Aorta (tissue), 5 donors: ENCODE measurements at places on chromosomes 5 and 9. TPM values are rescaled to one million over a fixed set of nuclear protein-coding genes. Genes with fewer than 3 reads are reported as not detected.

- DNase-seq = no peak
Observed at GRCh38 chr5:15525703-15526275, 25.8 kb downstream of the FBXL7 start.

DNA sequence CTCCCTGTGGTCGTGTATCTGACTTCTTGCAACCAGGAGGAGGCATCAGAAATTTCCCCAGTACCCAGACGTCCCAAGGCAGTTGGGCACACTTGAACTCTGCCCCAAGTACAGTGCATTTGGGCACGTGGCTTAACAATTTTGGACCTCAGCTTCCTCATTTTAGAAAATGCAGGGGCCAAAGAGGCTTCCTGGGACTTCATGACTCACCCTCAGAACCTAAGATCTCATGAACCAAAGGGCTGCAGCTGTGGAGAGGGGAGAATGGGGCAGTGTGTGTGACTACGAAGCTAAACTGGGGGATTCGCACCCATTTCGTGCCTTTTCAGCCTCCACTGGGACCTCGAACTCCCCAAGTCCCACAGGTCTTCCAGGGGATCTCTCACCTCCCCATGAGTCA lies 59.2 kb downstream of the SYK start:
- no peak for DNase-seq

GRCh38 chr5:138841531-138841930 lies 33.6 kb downstream of the LRRTM2 start:
- DNase-seq = no peak

- no peak for DNase-seq
Observed at GRCh38 chr5:6370580-6370979, 7.8 kb downstream of the MED10 start.

GRCh38 chr5:143771189-143771588 lies 40.8 kb upstream of the HMHB1 start:
- no peak for DNase-seq

DNA sequence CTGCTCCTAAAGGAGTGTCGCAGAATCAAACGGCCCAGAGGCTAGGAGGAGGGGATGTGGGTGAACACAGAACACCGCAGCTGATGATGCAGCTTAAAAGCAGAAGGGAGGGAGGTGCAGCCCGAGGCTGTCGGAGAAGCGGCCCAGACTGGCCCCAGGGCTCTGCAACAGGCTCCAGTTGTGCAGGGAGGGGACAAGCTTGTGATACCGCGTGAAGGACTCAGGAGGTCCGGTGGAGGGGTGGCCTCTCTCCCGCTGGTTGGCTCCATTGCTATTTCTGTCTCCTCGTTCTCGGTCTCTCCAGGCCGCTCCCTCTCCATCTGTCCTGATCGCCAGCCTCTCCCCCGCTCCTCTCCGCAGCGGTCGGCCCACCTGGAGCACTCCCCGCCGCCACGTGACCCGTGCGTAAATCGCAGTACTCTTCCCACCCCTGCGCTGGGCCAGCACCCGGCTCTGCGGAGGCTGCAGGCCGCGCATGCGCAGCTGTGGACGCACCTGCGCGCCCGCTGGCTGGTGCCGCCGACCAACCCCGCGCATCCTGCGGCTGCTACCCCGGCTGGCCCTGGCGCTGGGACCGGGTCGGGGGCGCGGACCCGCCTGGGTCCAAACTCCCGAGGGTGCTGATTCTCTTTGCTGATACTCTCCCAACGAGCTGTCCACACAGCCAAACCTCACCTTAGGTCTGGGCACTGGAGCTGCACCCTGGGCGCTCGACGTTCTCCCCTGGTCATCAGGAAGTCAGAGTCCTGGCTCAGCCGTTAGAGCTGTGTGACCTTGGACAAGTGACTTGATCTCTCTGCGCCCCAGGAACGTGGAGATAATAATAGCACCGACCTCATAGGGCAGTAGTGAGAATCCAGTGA lies 3.7 kb upstream of the STXBP1 start:
- peak; percentile 84 for DNase-seq

DNA sequence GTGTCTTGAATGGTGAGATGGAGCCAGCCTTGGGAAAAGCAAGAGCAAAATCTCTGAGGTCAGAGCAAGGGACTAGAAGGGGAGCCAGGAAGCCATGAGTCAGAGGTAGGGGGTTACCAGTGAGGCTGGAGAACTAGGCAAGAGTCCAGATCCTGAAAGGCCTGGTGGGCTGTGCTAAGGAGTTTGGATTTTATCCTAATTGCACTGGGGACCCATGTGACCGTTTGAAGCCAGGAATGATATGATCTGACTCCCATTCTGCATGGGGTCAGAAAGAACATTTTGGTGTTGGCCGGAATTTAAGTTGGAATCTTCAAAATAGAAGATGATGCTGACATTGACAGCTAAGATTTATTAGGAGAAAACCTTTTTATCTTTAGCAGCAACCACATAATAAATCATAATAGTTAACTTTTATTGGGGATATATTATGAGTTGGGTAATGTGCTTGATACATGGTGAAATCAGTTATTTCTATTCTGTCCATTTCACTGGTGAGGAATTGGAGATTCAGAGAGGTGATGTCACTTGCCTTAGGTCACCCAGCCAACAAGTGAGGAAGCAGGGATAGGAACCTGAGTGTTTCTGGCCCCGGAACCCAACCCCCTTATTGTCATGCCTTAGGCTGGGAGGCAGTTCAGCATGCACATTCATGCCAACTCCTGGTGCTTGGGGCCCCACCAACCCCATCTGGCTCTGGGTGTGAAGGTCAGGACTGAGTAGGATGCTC lies 61.5 kb upstream of the RARS1 start:
- no peak for DNase-seq

DNA sequence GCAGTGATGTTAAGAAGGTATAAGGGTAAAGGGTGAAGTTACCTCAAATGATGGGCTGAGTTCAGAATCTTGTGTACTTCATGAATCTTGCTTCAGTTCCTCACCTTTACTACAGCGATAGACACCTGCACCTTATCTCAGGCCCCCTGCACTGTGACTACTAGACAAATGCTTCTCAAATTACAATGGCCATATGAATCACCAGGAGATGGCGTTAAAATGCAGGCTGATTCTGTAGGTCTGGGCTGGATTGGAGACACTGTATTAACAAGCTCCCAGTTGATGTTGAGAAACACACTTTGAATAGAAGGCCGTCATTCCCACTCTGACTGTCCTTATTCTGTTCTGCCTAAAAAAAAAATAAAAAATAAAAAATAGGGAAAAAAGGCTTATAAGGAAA lies 29.8 kb downstream of the TARS1 start:
- no peak for DNase-seq

DNA sequence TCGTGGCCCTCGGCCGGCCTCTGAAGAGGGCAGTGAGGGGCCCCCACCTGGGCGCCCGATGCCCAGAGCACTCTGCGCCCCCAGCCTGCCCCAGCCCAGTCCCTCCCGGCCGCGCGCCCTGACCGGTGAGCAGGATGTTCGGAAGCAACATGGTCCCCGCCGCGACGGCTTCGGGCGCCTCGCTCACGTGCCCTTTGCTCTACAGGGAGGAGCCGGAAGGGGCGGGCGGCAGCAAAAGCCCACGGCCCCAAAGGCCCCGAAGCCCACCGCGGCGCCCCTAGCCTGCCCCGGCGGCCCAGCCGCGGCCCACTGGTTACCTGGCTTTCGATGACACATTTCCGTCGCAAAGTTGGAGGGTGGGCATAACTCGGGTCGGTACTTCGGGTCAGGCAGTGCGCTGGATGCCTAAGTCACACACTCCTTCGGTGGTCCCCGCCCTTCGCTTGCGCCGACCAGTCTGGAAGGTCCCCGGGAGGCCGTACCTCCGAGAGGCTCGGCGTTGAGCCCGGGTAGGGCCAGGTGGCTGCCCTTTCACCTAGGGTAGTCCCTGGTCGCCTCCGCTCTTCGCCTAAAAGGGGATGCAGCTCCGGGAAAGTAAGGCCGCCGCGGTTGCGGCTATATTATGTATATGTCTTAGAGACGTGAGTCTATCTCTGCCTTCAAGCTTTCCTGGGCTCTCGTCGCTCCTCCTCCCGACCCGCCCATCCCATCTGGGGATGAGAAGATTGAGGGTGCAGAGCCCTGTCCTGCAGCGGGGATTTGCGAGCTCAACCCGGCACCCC lies at the start of the genes AK6, RAD17 and TAF9:
Gene AK6 (minus strand): TSS at position 181 of the 782 bp plus-strand sequence. CDS start 30 bp downstream, at position 151.
Gene RAD17 (plus strand): TSS at position 479 of the 782 bp plus-strand sequence. CDS start 2,391 bp downstream, outside the sequence.
Gene TAF9 (minus strand): TSS at position 181 of the 782 bp plus-strand sequence. CDS start 3,783 bp downstream, outside the sequence.
- DNase-seq = peak; percentile 98

DNA sequence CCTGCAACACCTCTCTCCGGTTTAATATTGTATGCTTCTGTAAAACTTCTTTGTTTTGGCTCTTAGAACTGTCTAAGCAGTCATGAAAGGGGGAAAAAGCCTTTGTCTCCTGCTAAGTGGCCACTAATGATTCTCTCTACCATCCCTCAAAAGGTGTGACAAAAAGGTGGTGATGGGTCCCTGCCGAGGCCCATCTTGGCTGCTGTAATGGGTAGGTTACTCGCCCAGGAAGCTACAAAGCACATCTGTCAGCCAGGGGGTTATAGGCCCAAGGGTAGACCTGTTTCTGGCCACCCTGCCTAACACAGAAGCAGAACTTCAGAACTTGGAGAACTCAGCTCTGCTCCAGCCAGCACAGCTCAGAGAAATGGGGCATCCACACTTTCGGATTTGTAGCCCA lies 1.6 kb downstream of the FAM219A start:
- no peak for DNase-seq

- DNase-seq = no peak
Observed at GRCh38 chr5:337563-338130, 16.1 kb downstream of the AHRR start.

Gene NUTM2F
- total RNA-seq = not detected

DNA sequence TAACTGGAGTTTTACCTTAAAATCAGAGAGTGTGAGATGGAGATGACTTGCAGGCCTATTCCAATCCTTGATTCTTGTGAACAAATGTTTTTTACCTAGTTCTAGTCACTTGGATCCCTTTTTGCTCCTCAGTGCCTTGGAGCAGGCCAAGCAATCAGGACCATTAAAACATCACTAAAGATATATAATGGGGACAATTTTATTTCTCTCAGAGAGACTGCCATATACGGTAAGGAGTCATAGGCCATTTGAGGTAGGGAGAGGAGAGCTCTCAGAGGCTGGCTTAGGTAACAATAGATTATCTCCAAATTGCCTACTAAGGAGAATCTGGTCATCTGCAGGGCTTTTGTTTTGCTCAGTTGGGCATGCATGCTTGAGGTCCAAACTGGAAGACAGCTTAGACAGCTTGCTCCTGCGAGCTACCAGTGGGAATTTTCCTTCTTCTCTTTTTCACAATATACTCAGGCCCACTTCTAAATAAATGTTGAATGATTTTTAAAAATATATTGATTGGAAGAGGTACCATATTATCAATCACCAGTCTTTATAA lies 44.0 kb downstream of the FREM1 start:
- DNase-seq = no peak

DNA sequence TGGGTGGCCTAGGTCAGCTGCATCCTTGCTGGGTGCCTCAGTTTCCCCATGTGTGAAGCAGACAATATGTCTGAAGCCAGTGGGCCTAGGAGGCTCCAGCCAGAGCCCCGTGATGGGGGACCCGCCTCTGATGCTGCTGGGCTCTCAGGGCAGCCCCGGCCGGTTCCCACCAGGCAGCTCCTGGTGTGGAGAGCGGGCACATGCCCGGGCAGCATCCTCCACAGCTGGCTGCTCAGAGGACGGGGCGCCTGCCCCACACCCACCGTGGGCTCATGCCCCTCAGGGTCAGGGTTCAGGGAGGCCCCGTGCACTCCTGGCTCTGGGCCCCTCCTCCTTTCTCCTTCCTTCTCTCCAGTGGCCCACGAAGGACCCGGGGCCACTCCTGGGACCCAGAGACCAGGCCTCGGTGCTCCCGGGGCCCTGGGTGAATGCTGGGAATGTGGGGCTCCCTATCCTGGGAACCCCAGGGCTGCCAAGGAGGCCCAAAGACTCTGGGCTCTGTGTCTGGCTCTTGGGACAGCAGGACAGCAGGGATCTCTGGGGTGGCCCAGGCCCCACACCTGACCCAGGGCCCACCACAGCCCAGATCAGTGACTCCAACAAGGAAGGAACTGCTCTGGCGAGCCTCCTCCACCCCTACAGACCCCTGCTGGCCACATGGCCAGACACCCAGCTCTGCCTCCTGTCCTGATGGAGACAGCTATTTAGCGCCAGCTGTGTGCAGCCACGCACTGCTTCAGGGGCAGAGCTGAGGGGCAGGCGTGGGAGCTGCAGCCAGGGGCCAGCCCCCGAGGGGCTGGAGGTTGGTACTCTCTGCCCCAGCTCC lies 39.5 kb upstream of the EGFL7 start:
- DNase-seq = no peak

Gene HCN1
- total RNA-seq = not detected

DNA sequence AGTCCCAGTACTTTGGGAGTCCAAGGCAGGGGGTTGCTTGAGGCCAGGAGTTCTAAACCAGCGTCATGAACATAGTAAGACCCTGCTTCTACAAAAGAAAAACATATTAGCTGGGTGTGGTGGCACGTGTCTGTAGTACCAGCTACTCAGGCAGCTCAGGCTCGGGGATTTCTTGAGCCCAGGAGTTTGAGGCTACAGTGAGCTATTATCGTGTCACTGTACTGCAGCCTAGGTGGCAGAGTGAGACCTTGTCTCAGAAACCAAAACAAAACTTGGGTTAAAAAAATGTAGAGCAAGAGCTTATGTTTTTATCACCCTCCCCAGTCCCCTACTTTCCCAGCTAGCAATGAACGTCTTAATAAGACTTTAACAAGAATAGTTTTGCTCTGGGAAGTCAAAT lies 46.7 kb downstream of the UHRF2 start:
- no peak for DNase-seq

Gene RANBP17
- 10.8 TPM for total RNA-seq

Gene ZNF462
- total RNA-seq = 24.0 TPM

GRCh38 chr5:89710006-89710405 lies 699.5 kb downstream of the CETN3 start:
- DNase-seq = no peak

Gene PDGFRB
- 360 TPM for total RNA-seq

GRCh38 chr5:102924963-102925362 lies 169.9 kb downstream of the PAM start:
- DNase-seq = no peak

DNA sequence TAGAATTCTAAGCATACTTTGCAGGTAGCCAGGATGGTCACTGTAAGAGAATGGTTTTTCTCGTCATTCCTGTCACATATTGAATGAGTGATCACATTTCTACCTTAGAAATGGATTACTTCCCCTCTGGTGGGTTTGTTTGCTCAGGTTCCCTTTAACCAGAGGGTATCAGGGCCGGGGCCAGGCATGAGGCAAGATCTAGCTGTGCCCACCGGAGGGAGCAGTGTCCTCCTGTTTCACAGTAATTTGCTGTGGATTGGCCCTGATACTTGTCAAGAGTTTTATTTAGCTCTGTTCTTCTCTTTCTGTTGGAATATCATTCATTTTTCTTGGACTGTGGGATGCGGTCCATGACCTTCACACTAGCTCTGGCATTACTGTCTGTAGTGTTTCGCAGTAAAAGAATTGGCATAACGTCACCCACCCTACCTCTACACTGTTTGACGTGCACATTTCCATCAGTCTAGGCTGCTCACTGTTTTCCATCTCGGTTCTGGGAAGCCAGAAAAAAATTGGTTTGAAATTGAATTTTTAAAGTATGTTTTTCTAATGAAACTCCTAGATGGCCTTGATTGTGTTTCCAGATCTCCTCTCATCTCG lies 42.4 kb upstream of the ZBED3 start:
- DNase-seq = no peak

- DNase-seq = peak; percentile 44
Observed at GRCh38 chr5:1431021-1431811, 14.0 kb downstream of the SLC6A3 start.

Gene IFNA2
- not detected for total RNA-seq

GRCh38 chr9:80070071-80070742 lies 498.4 kb downstream of the TLE4 start:
- DNase-seq = no peak

Gene SLC6A19
- not detected for total RNA-seq

Gene ADAMTSL2
- 20.9 TPM for total RNA-seq

Gene SEMA4D
- 26.2 TPM for total RNA-seq
